ENCODE measurements at places on chromosomes 5 and 9.

GRCh38 chr9:15729507-15729906 lies 176.7 kb downstream of the CCDC171 start:
- no peak for DNase-seq

DNA sequence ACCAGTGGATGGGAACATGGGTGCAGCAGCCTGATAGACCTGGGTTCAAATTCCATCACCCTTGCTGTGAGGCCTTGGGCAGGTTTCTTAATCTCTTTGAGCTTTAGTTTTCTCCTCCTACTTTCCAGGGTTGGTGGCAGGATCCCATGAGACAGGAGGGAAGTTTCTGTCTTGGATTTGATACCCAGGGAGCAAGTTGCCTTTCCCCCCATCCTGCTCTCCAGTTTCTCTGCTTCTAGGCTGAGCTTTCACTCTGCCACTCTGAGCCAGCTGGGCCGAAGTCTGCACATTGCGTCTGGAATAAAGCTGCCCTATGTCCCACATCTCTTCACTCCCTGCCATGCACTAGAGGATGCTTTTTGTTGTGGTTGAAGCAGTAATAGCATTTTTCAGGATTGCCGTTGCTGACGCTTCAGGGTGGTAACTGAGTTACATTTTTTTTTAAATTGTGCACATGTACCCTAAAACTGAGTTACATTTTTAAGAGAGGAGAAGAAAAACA lies 40.5 kb upstream of the ANGPTL2 start:
- DNase-seq = no peak

- DNase-seq = no peak
Measured at GRCh38 chr5:82597437-82597836, 319.3 kb upstream of the RPS23 start.

- no peak for DNase-seq
Measured at GRCh38 chr5:32228816-32229215, 54.7 kb upstream of the GOLPH3 start.

- DNase-seq = peak; percentile 65
Measured at GRCh38 chr5:10555277-10555684, 8.6 kb upstream of the ANKRD33B start.

- no peak for DNase-seq
Measured at GRCh38 chr9:133199648-133200321, 9.3 kb downstream of the OBP2B start.

Data from NCI-H2081 (cell line).